ENCODE measurements at places on chromosomes 11 and 22.
A peak's percentile ranks its signal among the peaks of the same experiment; 100 is the strongest.

DNA sequence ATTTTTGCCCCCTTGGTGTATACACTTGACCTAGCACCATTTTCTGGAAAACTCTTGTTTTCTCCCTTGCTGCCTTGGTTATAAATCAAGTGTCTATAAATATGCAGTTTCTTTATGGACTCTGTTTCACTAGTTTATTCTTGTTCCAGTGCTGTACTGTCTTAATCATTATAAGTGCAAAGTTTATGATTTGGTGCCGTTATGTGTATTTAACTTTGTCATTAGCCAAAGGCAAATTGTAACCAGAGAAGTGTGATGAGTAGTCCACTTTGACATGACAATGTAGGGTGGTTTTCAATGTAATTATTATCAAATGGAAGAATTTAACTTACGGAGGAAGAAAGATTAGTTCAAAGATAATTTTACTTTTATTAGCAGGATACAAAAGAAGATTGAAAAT lies 40.3 kb downstream of the SPECC1L start:
- no peak for DNase-seq

- DNase-seq: no peak
These were observed 65.3 kb downstream of the CTTN start for GRCh38 chr11:70463478-70464255.

GRCh38 chr11:44987506-44987905 lies 36.8 kb upstream of the TP53I11 start:
- no peak for DNase-seq

DNA sequence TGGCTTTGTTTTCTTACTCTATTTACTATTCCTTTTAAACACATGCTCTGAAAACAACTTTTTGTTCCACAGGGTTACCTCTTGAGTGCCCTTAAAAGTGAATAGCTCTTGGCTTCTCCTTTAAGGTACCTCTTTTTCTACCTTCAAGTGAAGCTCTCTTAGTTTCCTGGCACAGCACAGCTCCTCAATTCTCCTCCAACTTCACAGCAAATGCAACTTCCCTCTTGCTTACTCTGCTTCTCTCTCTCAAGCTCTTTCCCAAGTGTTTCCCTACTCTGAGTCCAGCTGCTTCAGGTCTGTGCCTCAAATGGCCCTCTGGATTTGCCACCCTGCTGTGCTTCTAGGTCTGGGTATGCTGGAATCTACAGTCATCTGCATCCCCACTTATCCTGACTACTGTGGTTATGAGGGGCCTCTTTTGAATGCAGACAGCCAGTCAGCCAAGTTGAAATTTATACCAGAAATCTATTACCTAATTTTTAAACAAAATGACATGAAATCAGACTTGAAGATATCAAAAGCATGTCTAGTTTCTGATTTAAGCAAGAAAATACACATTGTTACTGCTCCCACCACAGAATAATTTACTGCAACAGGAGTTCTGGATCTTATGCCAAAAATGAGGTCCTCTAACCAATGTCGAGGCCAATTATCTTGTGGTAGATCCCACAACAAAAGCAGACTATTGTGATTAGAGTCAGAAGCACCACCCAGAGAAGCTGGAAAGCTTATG lies 371.1 kb downstream of the SOX6 start:
- DNase-seq: no peak

DNA sequence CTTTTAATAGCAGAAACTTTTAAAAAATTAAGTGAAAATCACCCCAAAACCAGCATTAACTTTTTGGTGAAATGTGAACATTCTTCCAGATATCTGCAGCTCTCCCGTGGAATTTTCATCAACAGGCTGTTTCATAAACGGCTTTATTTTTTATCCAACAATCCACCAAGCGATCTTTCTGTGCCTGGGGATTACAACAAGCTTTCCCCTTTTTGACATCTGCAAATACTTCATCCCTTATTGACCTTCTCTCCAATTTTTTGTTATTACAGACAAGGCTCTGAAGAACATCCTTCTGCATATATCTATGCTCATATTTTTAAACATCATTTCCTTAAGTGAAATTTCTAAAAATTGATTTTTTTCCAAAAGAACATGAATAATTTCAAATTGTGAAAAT lies 5.8 kb upstream of the SERPINH1 start:
- DNase-seq: no peak

GRCh38 chr22:47309476-47309875 lies 547.0 kb downstream of the TBC1D22A start:
- DNase-seq: no peak

- peak; percentile 0 for DNase-seq
These were observed 11.1 kb downstream of the NEAT1 start for GRCh38 chr11:65433657-65434056.

DNA sequence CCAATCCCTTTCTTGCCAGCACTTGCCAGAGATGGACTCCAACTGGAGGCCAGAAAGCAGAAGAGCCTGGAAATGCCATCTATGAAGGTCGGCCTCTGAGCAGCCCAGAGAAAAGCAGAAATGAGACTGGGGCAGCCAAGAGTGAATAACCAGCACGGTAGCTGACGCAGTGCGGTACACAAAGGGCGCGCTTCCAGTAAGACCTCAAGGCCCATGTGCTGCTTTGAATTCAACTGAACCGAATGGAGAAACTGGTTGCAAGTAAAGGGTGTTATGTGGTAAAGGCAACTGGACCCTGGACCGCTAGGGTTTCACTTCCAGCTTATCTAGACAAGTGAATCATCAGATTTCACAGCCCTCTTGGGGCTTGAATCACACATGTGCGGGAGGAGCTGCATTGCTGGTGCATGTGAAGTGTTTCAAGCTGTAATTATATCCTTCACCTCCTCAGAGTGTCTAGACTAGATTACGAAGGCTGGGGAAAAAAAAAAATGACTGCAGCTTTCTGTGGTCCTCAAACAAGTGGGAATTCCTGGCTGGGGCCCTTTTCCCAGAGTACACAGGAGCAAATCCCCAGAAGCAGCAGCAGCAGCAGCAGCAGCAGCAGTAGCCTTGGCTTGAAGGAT lies 128.9 kb downstream of the CCDC34 start:
- DNase-seq: peak; percentile 63

DNA sequence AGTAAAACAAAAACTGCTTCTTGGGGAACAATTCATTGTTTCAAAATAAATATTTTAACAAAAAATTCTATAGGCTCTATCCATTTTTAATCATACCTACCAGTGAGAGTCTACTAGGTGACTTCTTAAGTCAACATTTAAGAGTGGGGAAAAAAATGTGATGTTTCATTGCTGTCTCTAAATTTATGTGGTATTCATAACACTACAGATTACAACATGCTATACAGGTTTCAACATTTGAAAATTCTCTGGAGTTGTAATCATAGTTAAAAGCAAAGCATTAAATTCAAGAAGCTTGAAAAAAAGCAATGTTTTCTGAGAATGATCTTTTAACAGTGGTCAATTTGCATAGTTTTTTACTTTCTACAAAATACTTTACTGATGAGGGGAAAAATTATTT lies 18.3 kb downstream of the SBF2 start:
- DNase-seq: no peak

GRCh38 chr22:36771356-36772063 lies 4.4 kb downstream of the IFT27 start:
- DNase-seq: no peak

- DNase-seq: no peak
These were observed 35.7 kb upstream of the CELSR1 start for GRCh38 chr22:46572911-46573780.

GRCh38 chr11:75279273-75279672 lies 38.7 kb downstream of the TPBGL start:
- no peak for DNase-seq

- no peak for DNase-seq
These were observed 20.7 kb downstream of the FAM83F start for GRCh38 chr22:40015358-40015976.
